ENCODE measurements at places on chromosomes 5 and 9.

GRCh38 chr9:129385211-129385934 lies 207.3 kb upstream of the IER5L start:
- DNase-seq = no peak

- no peak for DNase-seq
Measured at GRCh38 chr5:97714424-97714823, 531.4 kb upstream of the RIOK2 start.

- DNase-seq = no peak
Measured at GRCh38 chr5:98111686-98112085, 661.8 kb upstream of the RGMB start.

GRCh38 chr5:36660397-36661049 lies 54.1 kb downstream of the SLC1A3 start:
- no peak for DNase-seq

GRCh38 chr5:91281401-91281800 lies 101.7 kb downstream of the ARRDC3 start:
- DNase-seq = no peak
